Frontal cortex (tissue), 4 donors: ENCODE measurements at places on chromosomes 5 and 9. TPM values are rescaled to one million over a fixed set of nuclear protein-coding genes. Genes with fewer than 3 reads are reported as not detected.

DNA sequence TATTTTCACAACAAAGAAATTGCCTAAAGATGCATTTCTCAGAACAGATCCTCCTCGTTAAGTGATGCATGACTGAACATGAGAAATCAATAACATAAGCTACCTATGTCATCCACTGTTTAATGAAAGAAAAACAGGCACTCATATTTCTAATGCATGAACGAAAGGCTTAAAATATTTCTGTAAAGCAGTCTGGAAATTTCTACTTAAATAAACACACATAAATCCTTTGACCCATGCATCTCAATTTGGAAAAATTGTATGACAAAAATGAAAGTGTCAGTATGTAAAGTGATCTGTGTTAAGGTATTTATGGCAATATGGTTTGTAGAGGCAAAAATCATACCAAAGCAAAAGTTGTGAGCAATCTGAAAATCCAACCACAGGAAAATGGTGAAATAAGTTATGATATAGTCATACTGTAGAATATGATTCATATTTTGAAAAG, 399.2 kb upstream of the GRAMD2B start:
- DNase-seq = no peak

GRCh38 chr5:38151878-38152277, 106.5 kb upstream of the EGFLAM start:
- DNase-seq = no peak

GRCh38 chr5:77292026-77292757, 81.7 kb downstream of the PDE8B start:
- DNase-seq = no peak

DNA sequence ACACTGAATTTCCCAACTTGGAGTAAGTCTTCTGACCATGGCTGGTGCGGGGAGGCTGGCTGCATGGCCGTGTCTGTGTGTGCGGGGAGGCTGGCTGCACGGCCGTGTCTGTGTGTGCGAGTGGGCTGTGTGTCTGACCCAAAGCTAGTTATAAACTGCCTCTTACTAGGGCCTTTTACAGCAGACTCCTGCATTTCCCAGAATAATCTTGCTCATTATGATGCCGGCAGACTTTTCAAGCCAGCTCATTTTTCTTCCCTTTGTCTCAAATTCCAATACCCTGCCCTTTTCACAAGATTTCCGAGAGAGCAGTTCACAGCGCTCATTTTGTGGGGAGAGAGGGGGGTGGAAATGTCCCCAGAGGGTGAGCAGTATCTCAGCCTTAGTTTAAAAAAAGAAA, 470.7 kb upstream of the BRINP1 start:
- DNase-seq = peak; percentile 12

- no peak for DNase-seq
These were observed 21.3 kb upstream of the ANKRD34B start for GRCh38 chr5:80591352-80591751.

PCDHGA5 gene
- total RNA-seq = 5.7 TPM

FGF10 gene
- total RNA-seq = 2.4 TPM
